ENCODE measurements at places on chromosomes 4 and X.

GRCh38 chr4:55993994-55994663 is 45.4 kb downstream of the CEP135 start:
- DNase-seq, result no peak

- DNase-seq, result no peak
Measured at GRCh38 chrX:5802391-5802790, 426.3 kb downstream of the NLGN4X start.

DNA sequence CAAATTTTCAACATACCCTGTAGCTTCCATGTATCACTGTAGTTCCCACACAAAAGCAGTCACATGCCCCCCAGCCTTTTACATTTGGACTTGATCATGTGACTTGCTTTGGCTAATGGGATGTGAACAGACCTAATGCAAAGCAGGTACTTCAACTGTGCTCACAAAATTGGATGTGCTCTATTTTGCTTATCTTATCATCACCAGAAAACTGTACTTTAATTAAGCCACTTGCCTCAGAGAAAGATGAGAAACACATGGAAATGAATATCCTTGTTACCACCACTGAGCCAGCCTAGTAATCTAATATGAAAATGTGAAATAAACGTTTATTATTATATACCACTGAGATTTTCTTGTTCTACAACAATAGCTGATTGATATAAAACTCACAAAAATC is 402.7 kb upstream of the HTR2C start:
- DNase-seq, result no peak

DNA sequence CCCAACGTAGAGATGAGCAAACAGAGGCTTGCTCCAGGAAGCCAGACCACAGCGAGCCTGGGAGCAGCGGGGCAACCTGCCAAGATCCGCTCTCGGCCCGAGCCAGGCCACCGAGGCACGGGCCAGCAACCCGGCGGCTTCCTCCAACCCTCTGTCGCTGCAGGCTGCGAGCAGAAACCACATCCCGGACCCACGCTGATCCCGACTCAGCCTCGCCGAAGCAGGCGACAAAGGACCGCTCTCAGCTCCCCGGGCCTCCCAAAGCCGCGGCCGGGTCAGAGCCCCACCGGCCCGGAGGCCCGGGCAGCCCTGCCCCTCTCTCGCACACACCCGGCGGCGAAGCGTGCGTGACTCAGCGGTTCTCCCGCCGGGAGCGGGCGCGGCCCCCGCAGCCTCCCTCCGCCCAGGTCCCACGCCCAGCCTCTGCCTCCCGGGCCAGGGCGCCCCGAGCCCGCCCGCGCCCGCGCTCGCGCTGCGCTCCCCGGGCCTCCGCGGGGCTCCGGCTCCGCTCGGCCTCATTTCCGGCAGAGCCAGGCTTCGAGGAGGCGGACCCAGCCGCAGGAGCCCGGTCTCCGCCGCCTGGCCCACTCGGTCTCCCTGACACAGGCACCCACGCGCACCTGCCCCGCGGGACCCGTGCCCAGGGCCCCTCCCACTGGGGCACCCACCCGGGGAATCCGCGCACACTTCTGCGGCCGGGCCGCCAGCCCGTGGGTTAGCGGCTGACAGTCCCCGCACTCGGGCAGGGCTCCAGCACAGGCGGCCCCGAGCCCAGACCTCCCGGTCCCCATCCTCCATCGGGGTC is 1.7 kb downstream of the PPP2R2C start:
- no peak for DNase-seq

GRCh38 chrX:133674726-133675470 is 259.6 kb upstream of the GPC4 start:
- DNase-seq, result no peak

GRCh38 chr4:168685136-168685809 is 188.4 kb downstream of the PALLD start:
- no peak for DNase-seq

GRCh38 chr4:149985981-149986380 is 92.3 kb upstream of the DCLK2 start:
- DNase-seq, result no peak

DNA sequence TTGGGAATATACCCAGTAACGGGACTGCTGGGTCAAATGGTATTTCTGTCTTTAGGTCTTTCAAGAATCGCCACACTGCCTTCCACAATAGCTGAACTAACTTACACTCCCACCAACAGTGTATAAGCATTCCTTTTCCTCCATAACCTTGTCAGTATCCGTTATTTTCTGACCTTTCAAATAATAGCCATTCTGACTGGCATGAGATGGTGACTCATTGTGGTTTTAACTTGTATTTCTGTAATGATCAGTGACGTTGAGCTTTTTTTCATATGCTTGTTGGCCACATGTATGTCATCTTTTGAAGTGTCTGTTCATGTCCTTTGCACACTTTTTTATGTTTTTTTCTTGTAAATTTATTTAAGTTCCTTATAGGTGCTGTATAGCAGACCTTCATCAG is 81.2 kb downstream of the ADAM29 start:
- no peak for DNase-seq

DNA sequence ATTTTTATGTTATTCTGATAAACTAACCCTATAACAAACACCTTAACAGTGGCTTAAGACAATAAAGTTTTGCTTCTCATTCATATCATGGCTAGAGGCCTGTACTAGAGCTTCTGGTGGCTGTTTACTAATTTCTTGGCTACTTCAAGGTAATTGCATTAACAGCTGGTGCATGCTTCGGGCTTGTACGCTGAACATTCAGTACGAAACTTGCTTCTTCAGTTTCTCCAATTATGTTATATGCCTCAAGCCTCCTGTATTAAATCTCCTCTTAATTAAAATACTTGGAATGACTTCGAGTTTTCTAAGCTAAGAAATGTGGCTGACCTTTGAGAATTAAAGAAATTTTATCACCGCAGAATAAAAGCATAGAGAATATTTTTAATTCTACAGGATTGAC is 138.9 kb upstream of the TRAM1L1 start:
- DNase-seq, result no peak

DNA sequence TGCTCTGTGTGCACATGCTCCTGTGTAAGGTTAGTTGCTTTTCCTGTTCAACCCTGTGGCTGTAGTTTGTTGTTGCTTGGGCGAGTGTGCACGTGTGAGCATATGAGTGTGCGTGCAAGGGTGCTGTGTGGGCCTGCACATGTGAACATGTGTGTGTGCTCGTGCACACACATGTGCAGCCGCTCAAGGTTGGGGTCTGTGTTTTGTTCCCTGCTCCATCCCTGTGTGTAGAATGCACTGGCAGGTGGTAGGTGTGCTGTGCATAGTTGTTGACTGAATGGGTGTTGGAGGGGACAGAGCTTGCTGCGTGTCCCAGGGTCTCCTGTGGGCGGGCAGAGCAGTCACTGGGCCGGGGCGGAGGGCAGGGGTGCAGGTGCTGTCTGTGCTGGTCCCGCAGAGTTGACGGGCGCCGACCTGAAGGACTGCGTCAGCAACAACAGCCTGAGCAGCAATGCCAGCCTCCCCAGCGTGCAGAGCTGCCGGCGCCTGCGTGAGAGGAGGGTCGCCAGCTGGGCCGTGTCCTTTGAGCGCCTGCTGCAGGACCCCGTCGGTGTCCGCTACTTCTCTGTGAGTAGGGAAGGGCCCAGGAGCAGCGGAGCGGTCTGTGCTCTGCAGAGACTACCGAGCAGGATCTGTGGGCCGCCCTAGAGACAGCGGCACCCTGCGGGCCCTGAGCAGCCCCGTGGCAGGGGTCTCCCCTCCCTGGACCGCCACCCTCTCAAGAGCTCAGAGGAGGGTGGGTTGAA is 27.9 kb upstream of the HGFAC start:
- no peak for DNase-seq

- no peak for DNase-seq
Measured at GRCh38 chr4:73815145-73815544, 21.3 kb upstream of the CXCL6 start.

GRCh38 chr4:3062471-3062870 is 11.9 kb downstream of the HTT-AS start:
- no peak for DNase-seq

DNA sequence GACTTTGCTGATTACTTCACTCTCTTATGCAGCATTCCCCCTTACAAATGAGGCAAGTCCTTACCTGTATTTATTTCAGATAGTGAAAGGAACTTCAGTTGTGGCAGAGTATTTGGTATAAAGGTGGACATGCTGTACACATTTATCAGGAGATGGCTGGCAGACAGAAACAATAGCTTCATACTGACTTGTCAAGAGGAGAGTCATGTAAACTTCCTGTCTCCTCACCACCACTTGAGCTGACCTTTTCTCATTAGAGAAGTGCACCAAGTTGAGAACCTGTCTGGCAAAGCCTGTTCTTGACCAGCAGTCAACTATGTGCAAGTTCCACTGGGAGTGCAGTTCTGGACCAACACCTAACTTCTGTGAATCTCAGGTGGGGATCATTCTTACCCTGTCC is 80.8 kb downstream of the LARP1B start:
- DNase-seq, result no peak

- no peak for DNase-seq
Measured at GRCh38 chrX:25858273-25858880, 279.8 kb upstream of the MAGEB18 start.

DNA sequence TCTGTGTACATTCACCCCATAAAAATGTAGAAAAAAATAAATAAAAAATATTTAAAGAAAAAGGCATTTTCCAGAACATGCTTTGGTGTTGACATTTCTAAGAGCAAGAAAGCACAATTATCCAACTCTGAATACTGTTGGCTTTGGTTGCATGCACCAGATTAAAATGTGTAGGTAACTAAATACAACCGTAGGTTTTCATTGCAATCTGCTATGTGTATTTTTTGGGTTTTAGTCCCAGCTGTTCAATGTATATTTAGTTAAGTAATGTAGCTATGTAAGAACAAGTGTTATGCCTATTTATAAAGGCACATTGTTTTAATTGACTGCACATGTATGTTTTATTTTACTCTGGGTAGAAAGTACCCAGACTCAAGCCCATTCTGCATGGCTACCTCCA is 108.1 kb upstream of the PAQR3 start:
- no peak for DNase-seq

- no peak for DNase-seq
Measured at GRCh38 chr4:99652596-99653436, 4.8 kb downstream of the C4orf54 start.

DNA sequence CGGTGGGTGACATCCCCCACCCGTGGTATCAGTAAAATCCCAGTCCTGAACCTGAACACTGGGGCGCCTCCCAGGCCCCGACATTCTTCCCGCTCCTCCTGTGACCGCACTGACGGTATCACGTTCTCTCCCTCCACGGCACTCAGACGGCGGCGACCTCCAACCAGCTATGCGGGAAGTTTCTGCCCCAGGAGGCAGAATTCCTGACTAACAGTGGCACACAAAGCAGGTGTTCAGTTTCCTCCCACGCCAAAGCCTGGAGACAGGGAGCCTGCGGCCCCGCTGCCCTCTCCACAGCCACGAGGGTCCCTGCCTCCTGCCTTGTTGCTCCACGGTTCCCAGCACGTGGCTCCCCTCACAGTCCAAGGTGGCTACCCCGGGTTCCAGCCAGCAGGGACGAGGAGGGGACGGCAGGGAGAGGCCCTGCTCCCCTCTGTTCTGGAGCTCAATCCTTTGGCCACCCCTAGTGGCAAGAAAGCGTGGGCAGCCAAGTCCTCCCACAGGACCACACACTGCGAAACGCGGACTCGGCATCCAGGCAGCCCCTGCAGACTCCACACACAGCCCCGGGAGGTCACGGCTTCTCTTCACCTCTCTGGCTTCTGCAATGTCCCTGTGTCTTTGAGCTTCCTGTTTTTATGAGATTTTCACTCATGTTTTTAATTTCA is 15.2 kb downstream of the CTBP1 start:
- no peak for DNase-seq

GRCh38 chr4:28391877-28392276 is 1531.2 kb downstream of the STIM2 start:
- DNase-seq, result no peak

GRCh38 chr4:38781854-38782261 is 932 bp downstream of the TLR10 start:
- no peak for DNase-seq

DNA sequence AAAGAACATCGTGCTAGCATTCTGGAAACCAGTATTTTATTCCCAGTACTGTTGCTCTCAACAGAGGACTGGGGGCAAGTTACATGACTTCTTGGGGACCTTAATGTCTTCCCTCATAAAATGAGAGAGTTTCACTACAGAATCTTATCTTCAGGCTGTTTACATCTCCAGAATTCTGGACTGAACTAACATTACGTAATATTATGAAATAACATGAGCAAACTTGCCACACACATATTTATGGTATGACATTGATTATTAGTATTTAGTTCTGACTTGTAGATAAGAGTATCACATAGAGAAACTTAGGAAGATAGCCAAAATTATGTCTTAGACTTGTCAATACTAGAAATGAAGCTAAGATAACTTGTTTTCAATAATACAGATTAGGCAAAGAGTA is 68.0 kb downstream of the NFKB1 start:
- no peak for DNase-seq

DNA sequence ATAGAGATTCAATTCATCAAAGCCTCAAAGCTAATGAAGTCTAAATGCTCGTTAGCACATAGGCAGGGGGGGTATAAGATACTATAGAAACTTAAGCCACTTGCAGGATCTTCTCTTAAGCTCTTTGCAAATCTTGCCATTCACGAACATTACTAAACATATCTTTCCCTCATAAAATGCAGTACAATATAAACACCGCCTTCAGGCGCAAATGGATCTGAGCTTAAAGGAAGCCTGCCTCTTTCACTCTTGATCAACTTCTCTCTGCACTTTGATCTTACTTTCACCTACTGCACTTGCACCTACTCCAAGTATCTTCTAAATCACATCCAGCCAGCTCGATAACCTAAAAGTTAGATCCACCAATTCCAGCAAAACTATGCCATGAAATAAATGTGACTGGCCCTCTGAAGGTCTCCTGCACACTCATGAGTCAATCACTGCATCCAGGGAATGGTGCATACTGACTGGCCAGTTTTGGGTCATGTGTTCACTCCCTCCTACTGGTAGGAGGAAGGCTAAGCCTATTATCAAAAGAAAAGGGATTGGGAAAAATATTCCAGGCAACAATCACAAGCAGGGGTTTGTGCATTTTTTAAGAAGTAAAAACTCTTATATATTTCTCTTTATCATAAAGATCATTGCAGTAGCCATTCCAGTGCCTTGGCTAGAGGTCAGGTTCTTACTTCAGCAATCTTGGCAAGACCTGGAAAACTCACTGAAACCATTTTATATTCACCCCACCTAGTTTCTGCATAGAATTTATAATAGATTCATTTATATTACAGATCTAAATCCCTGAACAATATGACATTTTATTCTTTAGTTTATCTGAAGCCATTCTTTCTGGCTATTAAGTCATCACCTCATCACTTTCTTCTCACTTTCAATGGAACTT is 222.0 kb downstream of the PPP3CA start:
- no peak for DNase-seq

- no peak for DNase-seq
Measured at GRCh38 chr4:151325111-151325948, at the start of gene SH3D19. Gene SH3D19 (minus strand): TSS chr4:151325605. CDS start chr4:151325352, 253 bp downstream.

- DNase-seq, result no peak
Measured at GRCh38 chr4:187480146-187481145, 515.1 kb upstream of the ZFP42 start.

GRCh38 chr4:139331185-139331584 is 28.9 kb upstream of the NDUFC1 start:
- no peak for DNase-seq
